Stimulated activated CD4-positive, alpha-beta T cell treated with anti-CD3 and anti-CD28 coated beads, TNF-alpha, amount 100 ng/mL, for 1 hour (primary cell): ENCODE measurements at places on chromosomes 16 and 17.

- DNase-seq: no peak
Measured at GRCh38 chr17:76865174-76865573, 3.0 kb upstream of the MGAT5B start.

- no peak for DNase-seq
Measured at GRCh38 chr16:68737730-68738629, 888 bp downstream of the CDH1 start.

- no peak for DNase-seq
Measured at GRCh38 chr17:45906237-45906636, 11.9 kb downstream of the MAPT start.

GRCh38 chr17:74192950-74193781 lies 10.3 kb upstream of the RPL38 start:
- no peak for DNase-seq

DNA sequence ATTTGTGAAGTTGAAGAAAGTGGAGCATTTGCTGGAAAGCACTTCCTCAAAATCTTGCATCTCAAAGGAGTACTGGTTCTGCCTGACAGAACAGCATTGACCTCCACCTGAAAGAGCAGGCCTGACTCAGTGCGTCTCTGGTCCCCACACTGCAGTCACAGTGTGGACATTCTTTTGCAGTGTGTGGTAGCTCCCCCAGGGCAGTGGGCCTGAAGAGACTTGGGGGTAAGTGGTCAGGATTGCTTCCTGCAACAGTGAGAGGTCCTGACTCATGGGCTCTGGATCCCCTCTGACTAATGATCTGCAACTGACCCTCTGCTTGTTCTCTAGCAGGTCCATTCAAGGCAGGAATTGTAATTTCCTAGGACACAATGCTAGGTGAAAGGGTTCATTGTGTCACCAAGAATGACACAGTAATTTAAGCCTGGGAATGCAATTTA lies 204.9 kb upstream of the KCNJ16 start:
- DNase-seq: no peak

DNA sequence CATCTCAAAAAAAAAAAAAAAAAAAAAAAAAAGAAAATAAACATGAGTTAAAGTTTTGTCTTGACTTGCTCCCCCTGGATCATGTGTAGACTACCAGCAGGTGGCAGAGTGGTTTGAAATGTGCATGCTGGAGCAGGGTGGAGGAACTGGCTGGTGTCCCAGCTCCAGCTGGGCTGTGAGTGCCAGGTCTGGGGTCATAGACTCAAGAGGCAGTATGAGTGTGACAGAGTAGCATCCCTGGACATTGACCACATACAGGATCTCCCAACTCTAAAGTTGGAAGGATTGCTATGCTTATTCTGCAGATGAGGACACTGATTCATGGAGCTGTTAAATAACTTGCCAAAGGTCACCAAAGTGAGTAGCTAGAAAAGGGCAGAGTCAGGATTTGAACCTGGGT lies 198.0 kb upstream of the MPHOSPH6 start:
- no peak for DNase-seq

DNA sequence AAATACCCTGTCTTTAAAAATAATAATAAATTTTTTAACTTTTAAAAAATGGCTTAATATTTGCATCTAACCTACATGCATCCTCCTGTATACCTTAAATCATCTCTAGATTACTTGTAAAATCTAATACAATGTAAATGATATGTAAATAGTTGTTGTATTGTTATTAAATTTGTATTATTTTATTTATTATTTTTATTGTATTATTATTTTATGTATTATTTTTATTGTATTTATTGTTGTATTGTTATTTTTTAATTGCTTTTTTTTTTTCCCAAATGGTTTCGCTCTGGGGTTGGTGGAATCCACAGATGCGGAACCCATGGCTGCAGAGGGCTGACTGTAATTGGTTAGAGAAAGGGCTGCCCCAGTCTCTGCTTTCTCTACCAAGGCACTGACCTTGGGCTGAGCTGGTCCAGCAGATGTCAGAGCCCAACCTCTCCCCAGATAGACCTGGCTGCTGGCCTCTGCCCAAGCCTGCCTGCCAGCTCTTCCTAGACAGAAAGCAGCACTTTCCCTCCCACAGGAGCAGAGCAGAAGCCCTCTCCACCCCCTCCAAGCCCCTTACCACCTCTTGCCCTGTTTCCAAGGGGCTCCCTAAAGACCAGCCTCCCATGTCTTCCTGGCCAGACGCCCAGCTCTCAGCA lies 183.8 kb downstream of the GSG1L start:
- DNase-seq: no peak

DNA sequence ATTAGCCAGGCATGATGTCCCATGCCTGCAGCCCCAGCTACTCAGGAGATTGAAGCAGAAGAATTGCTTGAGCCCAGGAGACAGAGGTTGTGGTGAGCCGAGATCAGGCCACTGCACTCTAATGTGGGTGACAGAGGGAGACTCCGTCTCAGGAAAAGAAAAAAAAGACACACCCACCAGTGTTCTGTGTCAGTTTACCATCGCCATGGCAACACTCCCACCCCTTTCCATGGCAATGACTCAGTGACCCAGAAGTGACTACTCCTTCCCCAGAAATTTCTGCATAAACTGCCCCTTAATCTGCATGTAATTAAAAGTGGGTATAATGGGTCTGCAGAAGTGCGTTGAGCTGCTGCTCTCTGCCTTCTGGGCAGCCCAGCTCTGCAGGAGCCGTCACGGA lies 4.0 kb upstream of the ZC3H18 start:
- DNase-seq: no peak

GRCh38 chr17:73731733-73732132 lies 87.5 kb upstream of the SDK2 start:
- no peak for DNase-seq
